Stimulated activated CD4-positive, alpha-beta T cell treated with anti-CD3 and anti-CD28 coated beads, TNF-alpha, amount 100 ng/mL, for 4 hours (primary cell): ENCODE measurements at places on chromosomes 2 and 18.
A peak's percentile ranks its signal among the peaks of the same experiment; 100 is the strongest.

GRCh38 chr2:235614900-235615712 lies 121.3 kb downstream of the AGAP1 start:
- no peak for DNase-seq

DNA sequence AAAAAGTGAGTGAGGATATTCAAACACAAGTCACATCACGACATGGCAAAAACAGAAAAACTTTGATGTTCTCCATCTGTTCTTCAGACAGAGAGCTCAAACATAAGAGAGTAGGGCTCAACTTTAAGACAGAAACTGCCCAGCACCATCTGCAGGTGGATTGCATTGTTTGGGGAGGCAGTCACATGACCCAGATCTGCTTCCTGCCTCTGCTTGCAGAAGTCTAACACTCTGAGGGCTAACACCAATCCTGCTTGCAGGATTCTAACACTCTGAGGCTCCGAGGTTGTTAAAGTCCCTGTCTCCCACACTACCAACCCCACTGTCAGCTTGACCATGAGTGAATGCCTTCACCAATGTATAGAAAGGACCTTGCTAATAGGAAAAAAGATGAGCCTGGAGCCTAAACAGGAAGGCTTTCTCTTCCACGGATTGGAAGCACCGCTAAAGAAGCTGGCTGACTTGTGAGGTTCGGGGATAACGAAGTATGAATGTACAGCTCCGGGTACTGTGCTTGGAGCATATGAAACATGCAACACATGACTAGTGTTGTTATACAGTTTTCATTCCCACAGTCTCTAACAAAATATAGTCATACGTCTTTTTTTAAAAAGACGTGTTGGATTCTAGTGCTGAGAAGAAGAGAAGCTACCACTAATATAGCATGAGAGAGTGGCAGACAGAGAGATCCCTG lies 176.6 kb upstream of the CREB1 start:
- no peak for DNase-seq

- peak; percentile 32 for DNase-seq
These were observed 56.6 kb downstream of the EPG5 start for GRCh38 chr18:45910405-45911023.

GRCh38 chr18:63578357-63578958 lies 8.7 kb upstream of the SERPINB13 start:
- no peak for DNase-seq

DNA sequence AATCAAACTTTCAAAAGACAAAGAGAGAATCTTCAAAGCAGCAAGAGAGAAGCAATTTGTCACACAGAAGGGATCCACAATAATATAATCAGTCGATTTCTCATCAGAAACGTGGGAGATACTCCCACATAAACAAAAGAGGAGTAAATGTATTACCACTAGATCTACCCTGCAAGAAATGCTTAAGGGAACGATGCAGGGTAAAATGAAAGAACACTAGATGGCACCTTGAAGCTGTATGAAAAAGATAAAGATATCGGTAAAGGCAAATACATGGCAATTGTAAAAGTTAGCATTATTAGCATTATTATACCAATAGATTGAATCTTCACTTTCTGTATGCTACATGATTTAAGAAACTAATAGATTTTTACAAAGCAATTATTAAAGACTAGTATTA lies 677.0 kb downstream of the SUCLG1 start:
- no peak for DNase-seq

DNA sequence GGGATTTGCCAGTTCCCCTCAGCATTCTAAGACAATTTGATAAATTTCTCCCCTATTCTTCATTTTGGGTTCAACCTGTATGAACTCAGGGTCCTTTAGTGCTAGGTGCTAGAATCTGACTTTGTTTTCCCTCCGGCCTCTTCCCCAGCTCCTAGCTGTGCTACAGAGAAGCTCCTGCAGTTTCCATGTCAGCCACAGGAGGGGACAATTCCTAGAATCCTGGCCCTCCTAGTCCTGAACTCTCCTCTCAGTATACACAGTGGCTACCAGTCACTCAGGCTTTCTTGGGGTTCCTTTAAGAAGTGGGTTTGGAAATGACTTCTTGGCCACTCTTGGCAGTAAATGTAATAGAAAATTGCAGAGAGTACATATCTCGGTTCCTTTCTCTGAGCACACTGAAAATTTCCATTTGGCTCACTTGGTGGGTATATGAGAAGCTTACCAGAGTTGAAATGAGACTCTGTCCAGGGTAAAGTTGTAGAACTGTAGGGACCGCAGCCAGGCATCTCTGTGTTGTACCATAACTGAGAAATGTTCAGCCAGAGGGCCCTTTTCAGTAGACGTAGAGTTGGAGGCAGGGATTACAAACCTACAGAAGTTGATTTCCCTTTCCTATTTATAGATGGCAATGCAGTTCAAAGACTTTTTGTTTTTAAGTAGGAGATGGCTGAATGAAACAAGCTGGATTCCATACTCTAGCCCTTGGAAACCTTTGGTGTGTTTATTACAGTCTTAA lies 5.0 kb upstream of the CHST10 start:
- DNase-seq = no peak

- DNase-seq = no peak
These were observed 108.5 kb upstream of the THOC1 start for GRCh38 chr18:376311-376710.

DNA sequence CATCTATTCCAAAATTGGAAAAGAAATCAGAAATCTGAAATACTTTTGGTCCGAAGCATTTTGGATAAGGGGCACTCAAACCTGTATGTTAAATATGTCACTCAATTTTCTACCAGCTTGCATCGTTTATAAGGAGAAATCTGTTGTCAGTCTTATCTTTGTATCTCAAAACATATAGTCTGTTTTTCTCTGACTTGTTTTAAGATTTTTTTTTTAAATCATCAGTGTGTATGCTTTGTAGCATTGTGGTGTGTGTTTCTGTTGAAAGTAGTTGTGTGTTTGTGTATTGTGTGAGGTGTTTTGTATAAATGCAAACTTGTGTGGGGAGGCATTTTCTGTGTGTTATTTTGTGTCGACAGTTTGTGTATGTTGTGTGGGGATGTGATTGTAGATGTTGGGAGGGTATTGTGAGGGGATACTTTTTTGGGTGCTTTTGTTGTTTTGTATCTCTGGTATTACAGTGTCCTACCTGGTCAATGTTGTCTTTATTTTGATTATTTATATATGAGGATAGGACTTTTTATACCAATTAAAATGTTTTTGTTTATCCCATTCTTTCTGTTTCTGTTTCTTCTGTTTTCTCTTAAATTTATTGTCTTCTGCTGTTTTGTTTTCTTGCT lies 30.9 kb downstream of the SMCHD1 start:
- DNase-seq = no peak

GRCh38 chr2:62672601-62673000 lies 32.9 kb upstream of the EHBP1 start:
- DNase-seq = no peak

DNA sequence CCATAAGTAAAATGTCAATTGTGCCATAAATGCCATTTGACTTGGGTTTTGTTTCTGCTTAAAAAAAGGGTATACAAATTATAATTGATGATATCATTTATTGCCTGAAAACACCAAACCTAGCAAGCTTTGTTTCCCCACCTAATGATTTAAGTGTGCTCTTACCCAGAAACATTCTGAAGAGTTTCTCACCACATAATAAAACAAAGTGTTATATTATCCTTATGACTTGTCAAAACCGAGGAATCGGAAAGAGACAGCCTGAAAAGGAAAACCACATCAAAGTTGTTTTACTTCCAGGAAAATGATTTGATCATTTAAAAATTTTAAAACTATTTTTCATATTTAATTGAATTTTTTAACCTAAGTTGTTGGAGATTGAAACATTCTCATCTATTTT lies 170.5 kb upstream of the SLC39A10 start:
- no peak for DNase-seq

GRCh38 chr2:24010477-24011249 lies 778 bp downstream of the MFSD2B start:
- no peak for DNase-seq

GRCh38 chr2:219987830-219988229 lies 360.4 kb downstream of the SLC4A3 start:
- no peak for DNase-seq

- DNase-seq = no peak
These were observed 129.8 kb upstream of the RAB6C start for GRCh38 chr2:129849559-129850160.
